Immature natural killer cell (primary cell): ENCODE measurements at places on chromosomes 11 and 22.
A peak's percentile ranks its signal among the peaks of the same experiment; 100 is the strongest.

DNA sequence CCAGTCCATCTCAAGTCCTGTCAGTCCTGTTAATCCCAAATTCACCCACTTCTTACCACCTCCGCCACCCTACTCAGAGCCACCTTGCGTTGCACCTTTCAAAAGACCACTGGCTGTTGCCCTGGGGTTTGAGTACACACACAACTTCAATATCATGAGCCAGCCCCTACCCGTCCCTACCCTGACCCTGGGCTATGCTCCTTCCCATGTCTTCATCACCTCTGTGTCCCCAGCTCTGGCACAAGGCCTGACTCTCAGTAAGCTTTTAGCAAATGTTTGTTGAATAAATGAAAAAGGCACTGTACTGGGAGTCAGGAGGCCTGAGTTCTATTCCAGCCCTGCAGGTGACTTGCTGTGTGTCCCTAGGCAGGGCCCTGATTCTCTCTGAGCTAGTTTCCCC is 26.5 kb downstream of the OTOG start:
- no peak for DNase-seq

- no peak for DNase-seq
These were observed 36.4 kb upstream of the TPBGL start for GRCh38 chr11:75204012-75204674.

DNA sequence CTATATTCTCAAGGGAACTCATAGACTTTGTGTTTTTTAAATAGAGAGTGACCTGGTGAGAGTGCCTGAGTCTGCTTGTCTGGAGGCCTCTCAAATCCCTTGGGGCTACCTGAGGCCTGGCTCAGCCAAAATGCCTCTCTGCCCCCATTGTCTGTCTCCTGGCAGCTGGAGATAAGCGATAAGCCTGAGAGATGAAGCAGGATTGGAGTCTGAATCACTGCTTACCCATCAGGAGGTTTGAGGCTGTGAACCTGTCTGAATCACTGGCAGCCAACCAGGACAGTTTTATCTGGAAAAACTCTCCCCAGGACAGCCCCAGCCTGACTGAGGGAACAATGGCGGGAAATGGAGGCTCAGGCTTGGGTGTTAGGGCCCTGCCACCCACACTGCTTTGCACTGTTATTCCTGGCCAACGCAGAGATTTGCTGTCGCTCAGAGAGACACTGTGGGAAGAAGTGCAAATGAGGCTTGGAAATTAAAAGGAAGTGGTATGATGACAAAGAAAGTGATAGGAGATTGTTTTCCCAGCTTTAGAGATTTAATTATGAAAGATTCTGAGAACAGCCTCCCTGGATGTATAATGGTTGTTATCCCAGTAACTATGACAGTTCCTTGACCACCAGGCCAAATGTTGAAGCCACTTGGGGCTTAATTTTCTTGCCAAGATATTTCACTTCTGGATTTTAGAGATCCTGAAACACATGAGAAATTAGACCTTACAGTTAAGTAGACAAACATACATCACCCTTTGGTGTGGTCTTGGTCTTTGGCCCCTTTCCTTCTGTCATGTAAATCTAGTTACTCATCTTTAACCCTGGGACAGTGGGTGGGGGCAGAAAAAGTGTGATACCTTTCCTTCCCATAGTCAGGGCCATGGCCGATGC is 102.1 kb downstream of the RASSF10 start:
- DNase-seq, result no peak

GRCh38 chr11:84837402-84838069 is 789.6 kb downstream of the DLG2 start:
- DNase-seq, result no peak

- DNase-seq, result no peak
These were observed 1120.5 kb upstream of the RAG2 start for GRCh38 chr11:37718431-37718999.

GRCh38 chr11:16946477-16947282 is 67.5 kb downstream of the PLEKHA7 start:
- DNase-seq, result no peak

- no peak for DNase-seq
These were observed 72.1 kb downstream of the C22orf31 start for GRCh38 chr22:28989484-28989883.

GRCh38 chr11:134652586-134653255 is 240.7 kb upstream of the B3GAT1 start:
- DNase-seq, result no peak

DNA sequence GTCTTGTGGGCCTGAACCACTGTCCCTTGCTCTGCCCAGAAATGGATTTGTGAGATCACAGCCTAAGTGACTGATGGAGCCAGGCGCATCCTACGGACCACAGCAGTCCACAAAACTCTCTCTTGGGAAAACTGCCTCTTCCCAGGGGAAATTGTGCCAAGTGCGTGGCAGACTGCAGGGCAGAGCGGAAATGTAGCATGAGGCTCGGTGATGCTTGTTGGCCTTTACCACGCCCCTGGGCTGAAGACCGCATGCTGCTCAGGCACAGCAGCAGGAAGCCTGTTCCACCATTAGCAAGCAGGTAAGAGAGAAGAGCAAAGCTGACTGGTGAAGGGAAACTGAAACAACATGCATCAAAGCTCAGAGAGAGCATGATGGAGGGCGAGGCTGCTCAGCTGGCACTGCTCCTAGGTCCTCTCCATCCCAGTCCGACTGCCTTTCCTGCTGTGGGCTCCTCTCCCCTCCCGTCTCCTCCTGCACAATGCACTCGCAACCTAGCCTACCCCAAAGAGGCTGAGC is 26.5 kb upstream of the SCARF2 start:
- no peak for DNase-seq

GRCh38 chr11:33457948-33458347 is 200.8 kb downstream of the HIPK3 start:
- no peak for DNase-seq

- DNase-seq, result no peak
These were observed 21.6 kb downstream of the PARVG start for GRCh38 chr22:44202261-44202789.

DNA sequence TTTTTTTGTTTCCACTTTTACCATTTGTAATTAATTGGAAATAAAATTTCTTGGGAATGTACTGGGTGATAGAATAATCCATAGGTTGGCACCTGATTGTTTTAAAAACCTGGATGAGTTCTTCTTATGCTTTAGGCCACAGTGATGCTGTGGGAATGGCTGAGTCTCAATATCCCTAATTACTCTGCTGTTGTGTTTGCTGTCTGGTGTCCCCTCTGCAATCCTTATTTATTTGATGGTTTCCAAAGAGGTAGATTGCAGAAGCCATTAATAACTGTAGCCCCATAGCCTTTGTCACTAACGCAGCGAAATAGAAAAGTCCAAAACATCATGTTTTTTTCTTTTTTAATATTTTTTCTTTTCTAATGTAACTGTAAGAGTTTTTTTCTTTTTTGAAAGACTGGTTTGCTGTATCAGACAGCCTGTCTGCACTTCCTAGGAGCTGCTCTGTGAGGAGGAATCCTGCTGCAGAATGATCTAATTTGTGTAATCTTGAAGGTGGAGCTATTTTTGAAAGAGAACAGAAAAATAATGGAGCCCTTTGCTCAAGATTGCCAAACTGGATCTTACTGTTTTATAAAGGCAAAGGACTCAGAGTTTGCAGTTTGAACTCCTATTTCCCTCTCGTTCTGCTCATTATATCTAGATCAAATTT is 14.9 kb downstream of the PACS1 start:
- DNase-seq, result no peak

DNA sequence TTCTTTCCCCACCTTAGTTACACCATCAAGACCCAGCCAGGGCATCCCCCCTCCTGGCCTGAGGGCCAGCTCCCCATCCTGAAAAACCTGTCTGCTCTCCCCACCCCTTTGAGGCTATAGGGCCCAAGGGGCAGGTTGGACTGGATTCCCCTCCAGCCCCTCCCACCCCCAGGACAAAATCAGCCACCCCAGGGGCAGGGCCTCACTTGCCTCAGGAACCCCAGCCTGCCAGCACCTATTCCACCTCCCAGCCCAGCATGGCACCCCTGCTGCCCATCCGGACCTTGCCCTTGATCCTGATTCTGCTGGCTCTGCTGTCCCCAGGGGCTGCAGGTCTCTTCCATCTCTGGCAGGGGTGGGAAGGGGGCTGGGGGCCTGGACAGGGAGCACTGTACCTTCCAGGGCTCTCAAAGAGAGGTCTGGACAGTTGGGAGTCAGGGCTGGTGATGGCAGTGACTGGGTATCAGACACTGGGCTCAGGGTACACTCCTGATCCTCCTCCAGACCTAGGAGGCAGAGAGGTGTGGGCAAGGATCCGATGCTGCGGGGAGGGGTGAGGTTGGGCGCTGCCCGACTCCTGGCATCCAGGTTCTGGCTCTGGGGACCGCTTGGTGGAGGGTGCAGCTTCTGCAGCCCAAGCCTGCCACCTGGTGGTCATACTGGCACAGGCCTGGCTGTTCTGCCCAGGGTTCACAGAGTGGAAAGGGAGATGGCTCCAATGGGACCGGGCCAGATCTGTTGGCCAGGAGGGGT is at the start of gene UPK2:
Gene UPK2 (plus strand): TSS at position 205 of the 753 bp plus-strand sequence. CDS start 53 bp downstream, at position 258.
- DNase-seq, result peak; percentile 83

DNA sequence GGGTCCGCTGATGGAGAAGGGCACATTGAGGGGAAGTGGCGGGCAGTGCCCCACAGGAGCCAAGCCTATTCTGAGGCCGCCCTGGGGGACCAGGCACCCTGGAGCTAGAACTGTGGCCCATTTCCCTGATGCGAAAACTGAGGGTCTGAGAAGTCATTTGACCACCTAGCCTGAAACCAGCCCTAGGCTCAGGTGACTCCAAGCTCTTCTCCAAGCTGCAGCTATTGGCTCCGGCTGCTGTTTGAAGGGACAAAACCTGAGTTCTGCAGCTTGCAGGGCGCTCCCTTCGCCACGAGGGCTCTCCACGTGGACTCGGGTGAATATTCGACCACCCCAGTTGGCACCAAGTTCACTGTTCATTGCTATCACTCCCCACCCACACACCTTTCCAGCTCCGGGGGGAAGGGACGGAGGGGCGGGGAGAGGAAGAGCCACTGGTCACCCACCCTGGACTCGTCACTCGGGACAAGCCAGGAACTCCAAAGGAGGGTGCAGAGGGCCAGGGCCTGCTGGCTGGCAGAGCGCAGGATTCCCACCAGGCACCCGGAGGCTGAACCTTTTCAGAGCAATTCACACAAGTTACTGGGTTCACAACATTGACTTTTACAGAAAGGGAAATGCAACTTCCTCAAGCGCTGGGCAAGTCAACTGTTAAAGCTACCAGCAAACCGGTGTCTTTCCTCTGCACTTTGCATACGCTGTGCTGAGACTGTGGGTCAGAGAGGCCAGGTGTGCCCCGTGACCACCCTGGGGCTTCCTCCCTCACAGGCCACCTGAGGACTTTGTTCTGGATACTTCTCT is 1.1 kb upstream of the RAC2 start:
- no peak for DNase-seq

- peak; percentile 94 for DNase-seq
These were observed at the start of gene TMEM126B for GRCh38 chr11:85627998-85628770. TMEM126B (plus strand) TSS chr11:85628593; CDS start chr11:85628608, 15 bp downstream.

GRCh38 chr11:34490304-34490703 is 23.3 kb downstream of the ELF5 start:
- no peak for DNase-seq

GRCh38 chr11:107705027-107705426 is 6.8 kb downstream of the SLN start:
- no peak for DNase-seq

DNA sequence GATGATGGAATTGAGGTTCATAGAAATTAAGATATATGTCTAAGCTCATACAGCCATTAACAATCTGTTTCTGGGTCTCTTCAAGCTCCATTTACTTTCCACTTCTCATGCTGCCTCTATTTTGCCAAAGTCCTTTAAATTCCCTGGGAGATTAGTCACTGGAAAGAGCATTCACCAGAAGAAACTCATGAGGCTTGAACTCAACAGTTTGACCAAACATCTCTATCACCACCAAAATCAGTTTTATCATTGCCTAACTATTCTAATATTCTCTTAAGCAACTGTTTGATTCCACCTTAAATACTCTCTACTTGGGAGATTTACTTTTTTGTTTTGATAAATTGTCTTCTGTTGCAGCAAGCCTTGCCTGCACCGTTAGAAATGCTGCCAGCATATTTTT is 881.3 kb downstream of the KCNA4 start:
- no peak for DNase-seq

DNA sequence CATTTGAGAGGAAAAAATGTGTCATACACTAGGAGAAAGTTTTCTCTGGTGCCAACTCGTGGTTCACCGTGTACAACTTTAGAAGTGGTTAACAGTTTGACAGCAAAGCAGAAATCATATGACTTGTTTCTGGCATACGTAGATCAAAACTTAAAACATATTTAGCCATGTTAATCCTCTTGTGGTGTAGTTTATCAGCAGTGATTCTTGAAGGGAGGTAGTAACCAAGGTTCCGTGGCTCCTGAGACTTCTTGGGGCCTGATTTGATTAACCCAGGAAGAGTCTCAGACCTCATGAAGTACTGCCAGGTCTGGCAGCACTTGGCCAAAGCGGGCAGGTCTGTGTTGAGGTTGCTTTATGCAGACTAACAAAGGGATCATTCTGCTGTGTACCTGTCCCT is 40.5 kb downstream of the SREBF2 start:
- peak; percentile 42 for DNase-seq

- DNase-seq, result no peak
These were observed 28.2 kb downstream of the ZBED4 start for GRCh38 chr22:49881856-49882255.

DNA sequence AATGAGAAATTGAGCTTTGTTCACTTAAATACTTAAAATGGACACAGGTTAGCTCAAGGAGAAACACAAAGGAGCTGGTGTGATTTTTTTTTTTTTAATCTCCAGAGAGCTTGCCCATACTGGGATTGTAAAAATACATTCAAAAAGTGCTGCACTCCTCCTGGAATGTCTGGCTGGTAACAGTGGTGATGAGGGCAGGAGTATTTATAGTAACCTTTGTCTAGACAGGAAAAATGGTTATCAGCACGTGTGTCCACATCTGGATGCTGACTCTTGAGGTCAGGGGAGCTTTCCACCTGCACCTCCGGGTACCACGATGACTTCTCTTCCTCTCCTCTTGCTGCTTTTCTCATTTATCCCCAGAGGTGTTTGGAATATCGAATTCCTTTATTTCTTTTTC is 30.1 kb downstream of the EXT2 start:
- DNase-seq, result no peak

- DNase-seq, result peak; percentile 29
These were observed 16.0 kb downstream of the ZMAT5 start for GRCh38 chr22:29750559-29751538.

GRCh38 chr22:28547132-28547842 is 132.4 kb downstream of the TTC28 start:
- no peak for DNase-seq

GRCh38 chr22:32932176-32932575 is 126.0 kb downstream of the SYN3 start:
- DNase-seq, result no peak

GRCh38 chr22:49824936-49825335 is 2.7 kb downstream of the BRD1 start:
- no peak for DNase-seq
